Stimulated activated CD8-positive, alpha-beta memory T cell treated with anti-CD3 and anti-CD28 coated beads, Interleukin-4, amount 100 ng/mL, for 4 hours (primary cell): ENCODE measurements at places on chromosomes 3 and 15.

DNA sequence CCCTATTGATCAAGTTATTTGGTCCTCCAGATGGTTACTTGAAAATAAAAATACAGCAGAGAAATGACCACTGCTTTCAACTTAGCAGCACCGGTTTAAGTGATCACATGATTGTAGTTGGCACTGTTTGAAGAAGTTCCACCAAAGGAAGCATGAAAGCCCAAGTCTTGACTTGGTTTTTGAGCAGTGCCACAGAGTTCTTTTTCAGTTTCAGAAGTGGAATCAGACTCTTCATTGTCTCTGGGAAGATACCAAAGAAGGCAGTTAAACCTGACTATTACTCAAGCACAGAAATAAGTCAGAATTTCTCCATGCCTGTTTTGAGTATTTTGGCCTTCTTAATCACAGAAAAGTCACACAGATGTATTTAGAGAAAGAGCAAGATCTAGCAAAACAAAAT is 66.7 kb downstream of the BBX start:
- no peak for DNase-seq

GRCh38 chr15:87268675-87269074 is 987.9 kb downstream of the NTRK3 start:
- DNase-seq, result no peak

DNA sequence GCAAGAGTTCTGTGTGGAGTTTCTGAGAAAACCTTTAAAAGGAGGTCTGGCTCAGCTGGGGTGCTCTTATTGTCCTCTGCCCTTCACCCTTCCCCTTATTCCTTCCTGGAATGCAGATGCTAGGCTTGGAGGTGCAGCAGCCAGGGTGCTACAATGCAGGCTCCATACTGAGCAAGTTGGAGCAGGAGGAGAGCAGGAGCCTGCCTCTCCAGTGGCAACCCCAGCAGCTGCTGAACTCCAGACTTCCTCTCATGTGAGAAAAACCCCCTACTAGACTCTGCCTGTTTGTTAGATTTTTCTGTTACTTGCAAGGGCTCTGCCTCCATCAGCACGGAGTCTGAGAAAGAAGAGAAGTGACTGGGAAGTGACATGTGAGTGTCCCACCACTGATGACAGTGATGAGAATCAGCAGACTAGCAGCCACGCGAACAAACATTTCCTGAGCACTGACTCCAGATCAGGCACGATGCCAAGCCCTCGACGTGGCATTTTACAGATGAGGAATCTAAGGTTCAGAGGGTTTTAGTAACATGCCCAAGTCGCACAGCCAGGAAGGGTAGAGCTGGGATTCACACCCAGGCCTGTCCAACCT is 16.1 kb upstream of the RARRES1 start:
- DNase-seq, result no peak

DNA sequence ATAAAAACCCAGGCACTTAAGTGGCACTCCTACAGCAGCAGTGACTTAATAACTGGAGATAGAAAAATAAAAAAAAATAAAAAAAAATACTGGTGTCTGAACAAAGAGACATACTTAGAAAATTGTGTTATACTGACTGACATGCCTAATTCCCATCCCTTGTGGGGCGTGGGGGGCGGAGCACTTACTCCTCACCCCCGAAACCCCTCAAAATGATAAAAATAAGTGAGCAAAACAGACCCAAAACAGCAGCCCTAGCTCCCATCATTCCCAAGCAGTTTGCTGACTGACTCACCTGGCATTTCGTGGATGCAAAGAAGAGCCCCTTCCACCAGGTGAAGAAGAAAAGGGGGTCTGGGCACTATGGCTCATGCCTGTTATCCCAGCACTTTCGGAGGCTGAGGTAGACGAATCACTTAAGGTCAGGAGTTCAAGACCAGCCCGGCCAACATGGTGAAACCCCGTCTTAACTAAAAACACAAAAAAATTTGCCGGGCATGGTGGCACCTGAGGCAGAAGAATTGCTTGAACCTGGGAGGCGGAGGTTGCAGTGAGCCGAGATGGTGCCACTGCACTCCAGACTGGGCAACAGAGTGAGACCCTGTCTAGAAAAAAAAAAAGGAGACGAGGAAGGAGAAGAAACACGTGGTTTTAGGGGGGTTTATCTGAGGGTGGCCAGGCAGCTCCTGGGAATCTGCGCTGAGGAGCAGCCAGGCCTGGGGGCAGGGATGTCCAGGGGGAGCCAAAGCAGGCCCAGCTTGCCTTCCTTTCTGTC is 50.8 kb upstream of the BLM start:
- no peak for DNase-seq

DNA sequence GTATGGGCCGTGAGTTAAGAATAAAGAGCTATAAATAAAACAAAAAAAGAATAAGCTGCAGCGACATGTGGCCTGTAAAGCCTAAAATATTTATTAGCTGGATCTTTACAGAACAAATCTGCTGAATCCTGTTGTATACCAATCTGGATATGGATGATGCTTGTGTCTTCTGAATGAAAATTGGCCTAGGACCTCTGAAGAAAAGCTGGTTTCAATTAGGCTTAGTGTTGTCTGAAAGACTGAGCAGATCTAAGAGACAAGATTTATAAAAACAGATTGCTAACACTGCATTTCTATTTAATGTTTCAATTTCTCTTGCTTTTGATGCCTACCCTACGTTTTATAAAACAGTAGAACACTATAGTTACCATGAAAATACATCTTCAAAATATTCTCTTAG is 57.9 kb downstream of the ST3GAL6 start:
- DNase-seq, result no peak

- no peak for DNase-seq
These were observed 101.2 kb upstream of the ZBTB20 start for GRCh38 chr3:115248274-115248673.

DNA sequence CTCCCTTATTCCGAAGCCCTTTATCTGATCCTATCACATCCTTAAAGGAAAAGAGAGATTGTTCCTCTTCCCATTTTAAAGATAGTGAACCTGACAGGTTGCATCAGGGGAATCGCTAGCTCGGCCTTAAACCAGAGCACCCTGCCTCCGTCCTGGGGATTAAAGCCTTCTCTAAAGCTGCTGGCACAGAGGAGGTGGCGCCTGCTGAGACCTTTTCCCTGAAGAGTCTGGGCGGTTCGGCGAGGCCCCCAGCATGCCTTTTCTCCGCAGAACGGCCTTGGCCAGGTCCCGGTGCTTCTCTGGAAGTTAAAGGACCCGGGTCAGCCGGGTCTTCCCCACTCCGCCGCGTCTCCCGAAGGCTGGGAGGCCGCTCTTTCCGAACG is 593 bp downstream of the FAM219B start:
- no peak for DNase-seq

- no peak for DNase-seq
These were observed 116.6 kb downstream of the FBN1 start for GRCh38 chr15:48528921-48529320.

GRCh38 chr3:143700431-143700975 is 147.8 kb downstream of the SLC9A9 start:
- no peak for DNase-seq

DNA sequence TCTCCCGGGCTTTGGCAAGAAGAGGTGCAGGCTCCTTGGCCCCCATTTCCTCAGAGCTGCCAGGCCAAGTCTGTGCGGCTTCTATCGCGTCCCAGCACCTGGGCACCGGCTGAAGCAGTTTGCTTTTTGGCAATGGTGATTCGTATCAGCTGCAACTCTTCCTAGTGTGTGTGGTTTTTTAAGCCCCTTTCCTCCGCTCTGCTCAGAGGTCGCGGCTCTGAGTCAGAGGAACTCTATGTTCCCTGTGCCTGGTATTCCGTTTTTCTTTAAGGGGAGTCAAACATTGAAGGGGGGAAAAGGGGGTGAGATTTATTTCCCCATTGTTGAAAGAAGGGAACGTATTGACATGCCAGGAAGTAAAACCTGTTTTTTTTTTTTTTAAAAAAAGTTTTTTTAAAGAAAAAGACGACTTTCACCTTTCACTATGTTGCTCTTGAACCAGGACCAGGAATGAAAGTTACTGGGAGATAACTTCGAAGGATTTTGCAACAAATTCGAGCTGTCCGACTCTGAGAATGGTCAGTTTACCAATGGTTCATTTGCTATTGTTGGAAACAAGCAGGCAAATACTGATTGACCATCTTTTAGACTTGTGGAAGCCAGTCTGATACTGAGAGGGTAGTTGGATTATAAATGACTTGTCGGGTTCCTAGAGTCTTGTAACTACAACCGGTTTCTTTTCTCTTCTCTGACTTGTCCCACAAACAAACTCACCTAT is 1.1 kb downstream of the ARMC8 start:
- DNase-seq, result no peak

DNA sequence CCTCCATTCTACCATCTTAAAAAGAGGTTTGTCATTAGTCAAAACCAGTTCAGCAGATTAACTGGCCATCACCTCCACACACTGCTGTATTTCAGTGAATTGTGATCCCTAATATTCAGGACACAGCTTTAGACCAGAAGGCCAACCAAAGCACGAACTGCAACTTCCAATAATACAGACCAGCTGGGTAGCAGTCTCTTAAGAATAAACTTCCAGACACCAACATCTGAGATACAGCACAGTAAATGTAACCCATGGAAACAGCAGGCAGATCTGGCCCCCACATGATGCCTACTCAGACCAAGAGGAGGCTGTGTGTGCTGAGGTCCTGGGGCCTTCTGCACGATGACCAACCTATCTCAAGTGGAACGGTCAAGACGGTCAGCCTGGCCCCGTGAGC is 34.9 kb downstream of the SPATA12 start:
- no peak for DNase-seq

- no peak for DNase-seq
These were observed 3.2 kb downstream of the AEN start for GRCh38 chr15:88624156-88624970.

GRCh38 chr3:99970198-99970597 is 144.1 kb downstream of the FILIP1L start:
- no peak for DNase-seq

- DNase-seq, result no peak
These were observed 234.8 kb upstream of the ZBTB20 start for GRCh38 chr3:115381931-115382330.

- no peak for DNase-seq
These were observed 470.1 kb upstream of the ATP11B start for GRCh38 chr3:182323126-182323700.

DNA sequence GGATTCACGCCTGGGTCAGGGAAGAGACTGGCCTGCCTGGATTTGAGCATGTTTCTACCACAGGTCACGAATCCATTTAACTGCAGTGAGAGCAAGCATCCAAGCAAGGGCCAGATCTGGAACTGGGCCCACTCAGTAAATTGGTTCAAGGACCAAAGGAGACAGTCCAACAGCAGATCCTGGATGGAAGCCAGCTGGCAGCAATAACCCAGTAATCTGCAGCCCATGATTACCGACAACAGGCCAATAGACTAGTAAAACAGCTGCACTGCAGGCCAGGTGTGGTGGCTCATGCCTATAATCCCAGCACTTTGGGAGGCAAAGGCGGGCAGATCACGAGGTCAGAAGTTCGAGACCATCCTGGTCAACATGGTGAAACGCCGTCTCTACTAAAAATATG is 11.8 kb downstream of the SAMD7 start:
- DNase-seq, result no peak

DNA sequence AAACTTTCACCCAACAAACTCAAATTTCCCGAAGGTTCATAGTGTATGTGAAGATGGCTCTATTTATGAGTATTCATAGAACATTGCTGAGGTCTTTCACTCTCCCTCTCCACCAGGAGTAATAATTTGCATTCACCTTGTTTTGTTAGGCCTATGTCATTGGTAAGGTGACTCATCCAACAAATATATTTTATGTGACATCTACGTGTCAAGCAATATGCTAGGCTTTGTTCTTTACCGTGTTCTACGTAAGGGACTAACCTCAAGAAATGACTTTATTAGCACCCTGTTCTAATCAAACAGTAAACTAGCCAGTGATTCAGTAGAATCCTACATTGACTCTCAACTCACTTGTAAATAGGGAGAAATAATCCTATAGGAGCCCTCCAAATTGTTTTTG is 334.4 kb downstream of the FGF12 start:
- no peak for DNase-seq

DNA sequence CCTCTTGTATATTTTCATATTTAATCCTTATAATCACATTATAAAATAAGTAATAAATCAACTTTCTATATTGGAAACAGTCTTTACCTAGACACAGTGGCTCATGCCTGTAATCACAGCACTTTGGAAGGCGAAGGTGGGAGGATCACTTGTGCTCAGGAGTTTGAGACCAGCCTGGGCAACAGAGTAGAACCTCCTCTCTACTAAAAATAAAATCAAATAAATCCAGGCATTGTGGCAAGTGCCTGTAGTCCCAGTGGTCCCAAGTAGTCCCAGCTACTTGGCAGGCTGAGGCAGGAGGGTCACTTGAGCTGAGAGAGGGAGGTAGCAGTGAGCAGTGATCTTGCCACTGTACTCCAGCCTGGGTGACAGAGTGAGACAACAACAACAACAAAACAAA is 975.1 kb downstream of the ROBO1 start:
- no peak for DNase-seq

- DNase-seq, result no peak
These were observed 5.5 kb downstream of the MAP6D1 start for GRCh38 chr3:183819831-183820230.

GRCh38 chr15:49115062-49115461 is 40.3 kb downstream of the COPS2 start:
- no peak for DNase-seq

DNA sequence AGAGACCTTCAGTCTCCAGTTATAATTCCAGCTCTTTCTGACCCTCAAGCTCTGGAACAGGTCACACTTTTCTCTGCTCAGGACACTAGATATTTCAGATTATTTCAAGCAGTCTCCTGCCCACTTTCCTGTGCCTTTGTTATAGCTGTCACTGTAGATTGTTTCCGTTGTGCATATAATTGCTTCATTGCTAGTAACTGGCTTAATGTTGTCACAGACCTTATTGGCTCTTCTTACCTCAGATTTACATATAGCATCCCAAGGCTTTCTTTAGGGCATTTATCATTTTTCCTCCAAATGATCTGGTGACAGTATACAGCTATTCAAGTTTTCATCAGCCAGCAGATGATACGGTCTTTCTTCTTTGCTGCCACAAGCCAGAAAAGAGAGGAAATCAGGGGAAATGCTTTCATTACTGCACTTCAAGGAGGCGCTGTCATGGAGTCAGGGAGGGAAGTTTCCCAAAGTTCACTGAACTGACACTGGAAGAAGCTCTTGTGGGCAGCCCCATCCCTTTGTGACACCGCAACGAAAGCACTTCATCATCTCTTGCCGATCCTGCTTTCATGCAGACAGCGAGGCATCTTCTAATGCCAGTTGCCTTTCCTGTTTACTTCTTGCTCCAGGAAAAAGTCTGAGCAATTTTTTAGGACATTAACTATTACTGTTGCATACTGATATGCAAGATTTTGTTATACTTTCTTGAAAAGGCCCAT is 181.9 kb downstream of the CDIN1 start:
- DNase-seq, result no peak

- no peak for DNase-seq
These were observed 88.8 kb upstream of the RARB start for GRCh38 chr3:25339225-25339624.

GRCh38 chr3:155010416-155010815 is 69.7 kb upstream of the MME start:
- no peak for DNase-seq

GRCh38 chr15:85071061-85071460 is 89.4 kb downstream of the PDE8A start:
- no peak for DNase-seq

GRCh38 chr3:14472471-14473351 is 67.4 kb downstream of the GRIP2 start:
- no peak for DNase-seq
